ENCODE measurements at places on chromosomes 3 and 15. TPM values are rescaled to one million over a fixed set of nuclear protein-coding genes. Genes with fewer than 3 reads are reported as not detected.

- ATAC-seq = no peak
Measured at GRCh38 chr15:75195766-75196241, 5.9 kb upstream of the C15orf39 start.

- ATAC-seq = no peak
Measured at GRCh38 chr3:55491296-55491816, 4.2 kb upstream of the WNT5A start.

DNA sequence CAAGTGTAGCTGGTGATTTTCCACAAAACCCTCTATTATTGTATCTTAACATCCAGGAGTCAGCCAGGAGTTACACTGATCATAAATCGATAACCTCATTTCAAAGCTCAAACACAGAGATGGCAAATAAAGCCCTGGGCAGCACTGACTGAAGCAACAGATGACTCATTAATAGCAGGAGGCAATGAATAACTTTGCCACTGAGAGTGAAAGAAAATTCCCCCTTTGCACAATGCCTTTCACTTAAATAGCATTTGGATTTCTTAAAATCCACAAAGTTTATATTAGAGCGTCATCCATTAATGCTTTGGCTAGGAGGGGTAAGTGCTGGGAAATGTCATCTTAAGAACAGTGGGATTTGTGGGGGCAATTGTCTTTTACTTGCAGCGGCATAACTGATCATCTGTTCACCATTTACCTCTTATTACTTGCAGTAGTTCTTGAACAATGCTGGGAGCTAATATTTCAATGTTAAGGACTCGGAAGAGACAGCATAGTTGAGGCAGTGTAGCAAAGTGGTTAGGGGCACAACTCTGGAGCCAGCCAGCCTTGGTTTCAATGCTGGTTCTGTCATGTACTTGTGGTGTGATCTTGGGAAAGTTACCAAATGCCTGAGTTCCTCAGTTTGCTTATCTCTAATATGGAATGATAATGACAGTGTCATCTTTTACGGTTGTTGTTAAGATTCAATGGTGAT is 630.4 kb upstream of the TBL1XR1 start:
- ATAC-seq = peak; percentile 72

DNA sequence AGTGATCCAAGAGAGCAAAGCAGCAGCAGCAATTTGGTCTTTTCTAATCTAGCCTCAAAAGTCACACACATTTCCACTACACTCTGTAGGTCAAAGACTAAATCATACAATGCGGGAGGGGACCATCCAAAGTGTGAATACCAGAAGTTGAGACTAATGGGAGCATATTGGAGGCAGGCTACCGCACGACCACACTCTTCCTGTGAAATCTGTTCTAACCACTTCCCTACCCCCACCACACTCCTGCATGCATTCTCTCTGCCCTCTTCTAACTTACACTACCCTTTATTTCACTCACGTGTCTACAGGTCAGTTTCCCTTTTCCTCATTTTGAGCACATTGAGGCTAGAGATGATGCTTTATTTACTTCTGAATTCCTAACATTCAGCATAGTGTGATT is 23.7 kb upstream of the PRTG start:
- ATAC-seq = no peak

DNA sequence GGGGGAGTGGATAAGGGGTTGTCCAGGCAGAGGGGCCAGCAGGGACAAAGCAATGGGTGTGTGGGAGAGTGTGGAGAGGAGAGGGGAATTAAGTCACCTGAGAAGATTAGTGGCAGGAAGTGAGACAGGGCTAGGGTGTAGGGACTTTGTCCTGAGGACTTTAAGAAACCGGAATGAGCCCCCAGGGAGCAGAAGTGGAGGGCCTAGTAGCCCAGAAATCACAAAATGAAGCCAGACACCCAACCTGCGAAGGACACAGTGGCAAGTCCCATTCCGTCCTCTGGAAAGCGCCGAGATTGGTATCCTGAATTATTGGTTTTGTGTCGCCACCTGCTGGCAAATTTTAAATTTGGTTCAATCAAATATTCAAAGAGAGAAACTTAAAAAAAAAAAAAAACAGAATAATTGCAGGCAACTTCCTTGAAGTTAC is 78.0 kb upstream of the SLC25A36 start:
- peak; percentile 53 for ATAC-seq

- ATAC-seq = no peak
Measured at GRCh38 chr15:38768970-38769369, 204.4 kb upstream of the RASGRP1 start.

GRCh38 chr15:97903971-97904572 is 56.4 kb upstream of the ARRDC4 start:
- peak; percentile 77 for ATAC-seq

GRCh38 chr3:14274999-14275961 is 96.7 kb downstream of the LSM3 start:
- no peak for ATAC-seq

DNA sequence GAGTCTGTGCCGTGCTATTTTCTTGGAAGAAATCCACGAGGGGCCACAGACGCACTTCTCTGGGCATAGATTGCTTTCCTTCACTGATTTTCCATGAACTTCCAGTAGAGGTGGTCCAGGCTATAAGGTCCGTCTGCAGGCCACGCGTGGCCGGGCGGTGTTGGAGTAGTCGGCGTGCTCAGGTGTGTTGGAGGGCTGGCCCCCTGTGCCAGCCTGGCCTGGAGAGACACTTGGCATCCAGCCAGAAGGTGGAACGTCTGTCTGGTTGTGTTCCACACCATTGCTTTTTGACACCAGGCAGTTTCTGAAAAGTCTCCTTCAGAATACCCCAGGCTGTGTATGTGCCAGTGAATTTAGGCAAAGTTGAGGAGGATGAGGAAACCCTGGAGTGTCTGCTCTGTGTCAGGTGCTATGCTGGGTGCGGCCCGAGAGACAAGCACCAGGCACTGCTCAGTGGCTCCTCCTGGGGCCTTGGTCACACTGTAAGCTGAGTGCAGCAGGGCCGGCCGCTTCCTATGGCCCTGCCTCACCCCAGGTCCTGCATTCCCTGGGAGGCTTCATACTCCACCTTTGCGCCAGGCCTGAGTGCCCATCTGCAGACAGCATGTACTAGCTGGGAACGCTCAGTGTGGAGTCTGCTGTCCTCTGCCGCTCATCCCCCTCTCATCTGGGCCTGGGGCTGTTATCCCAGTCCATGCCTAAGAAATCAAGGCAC is 52.1 kb upstream of the TAMM41 start:
- ATAC-seq = no peak

- ATAC-seq = no peak
Measured at GRCh38 chr3:31014317-31015040, 120.0 kb upstream of the GADL1 start.

DNA sequence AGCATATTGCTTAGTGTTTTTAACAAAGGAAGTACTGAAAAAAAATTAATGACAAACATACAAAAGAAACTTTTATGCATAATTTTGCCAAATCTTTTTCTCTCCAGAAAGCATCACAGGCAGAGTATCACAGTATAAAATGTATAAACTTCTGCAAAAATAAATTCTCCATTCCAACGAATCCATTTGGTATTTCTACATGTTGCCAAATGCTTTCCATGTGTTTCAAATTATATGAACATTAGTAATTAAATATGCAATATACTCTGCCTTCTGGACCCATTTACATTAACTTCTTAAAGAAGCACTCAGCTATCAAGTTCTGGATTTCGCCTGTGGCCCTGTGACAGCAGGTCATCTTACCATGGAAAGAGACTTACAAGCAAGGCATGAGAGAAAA is 189.1 kb upstream of the ALCAM start:
- no peak for ATAC-seq

- ATAC-seq = no peak
Measured at GRCh38 chr15:29100486-29101000, 169.1 kb downstream of the NSMCE3 start.

DNA sequence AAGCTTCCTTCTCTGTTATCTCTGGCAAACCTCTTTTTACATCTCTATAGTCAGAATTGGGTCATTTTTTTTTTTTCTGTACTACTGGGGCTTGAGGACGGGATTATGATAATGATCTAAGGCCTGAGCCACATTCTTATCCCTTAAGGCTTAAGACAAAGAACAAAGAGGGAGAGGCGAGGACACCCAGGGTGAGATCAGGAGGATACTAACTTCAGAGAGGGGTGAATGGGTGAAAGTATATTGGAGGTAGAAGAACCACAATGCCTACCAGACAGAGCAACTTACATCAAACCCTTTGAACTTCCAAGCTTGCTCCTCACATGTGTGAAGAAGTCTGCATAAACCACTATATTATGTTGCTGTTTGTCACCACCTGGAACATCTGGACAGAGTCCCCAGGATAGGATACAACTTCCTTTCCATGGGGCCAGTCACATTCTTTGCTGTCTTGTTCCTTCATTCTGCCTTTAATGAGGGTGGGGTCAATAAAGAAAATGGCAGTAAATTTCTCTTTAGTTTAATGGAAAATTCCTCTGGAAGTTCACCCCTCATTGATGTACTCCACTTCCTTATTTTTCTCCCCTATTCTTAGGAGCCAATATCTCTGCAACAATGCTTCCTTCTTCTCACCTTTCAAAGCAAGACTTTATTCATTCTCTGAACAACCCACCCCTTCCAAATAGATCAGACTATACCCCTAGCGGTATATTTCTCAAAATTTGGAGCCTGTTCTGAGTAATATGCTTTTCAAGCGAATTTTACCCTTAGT is 9.1 kb upstream of the PDCD6IP start:
- no peak for ATAC-seq

- ATAC-seq = no peak
Measured at GRCh38 chr3:141493184-141493583, 6.4 kb downstream of the RASA2 start.

DNA sequence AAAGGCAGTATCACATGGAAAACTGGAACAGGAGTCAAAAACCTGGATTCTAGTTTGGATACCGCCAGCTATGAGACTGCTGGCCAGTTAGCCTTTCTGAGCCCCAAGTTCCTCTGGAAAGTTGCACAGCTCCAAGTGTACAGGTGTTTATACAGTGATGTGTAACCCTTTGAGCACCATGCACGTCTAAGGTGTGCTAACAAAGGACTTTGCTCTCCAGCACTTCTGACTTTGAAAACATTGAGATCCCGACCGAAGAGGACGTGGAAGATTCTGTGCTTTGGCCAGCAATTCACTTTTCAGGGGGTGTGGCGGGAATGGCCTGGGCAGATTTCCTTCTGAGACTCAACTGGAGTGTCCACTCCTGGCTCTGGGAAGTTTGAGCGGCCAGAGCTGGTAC is 45.8 kb upstream of the UMPS start:
- ATAC-seq = no peak

GRCh38 chr3:87335931-87336330 is 59.5 kb upstream of the POU1F1 start:
- ATAC-seq = no peak

GRCh38 chr15:60871152-60871551 is 357.9 kb downstream of the RORA start:
- no peak for ATAC-seq

- no peak for ATAC-seq
Measured at GRCh38 chr15:100234158-100235029, 107.4 kb downstream of the ADAMTS17 start.

DNA sequence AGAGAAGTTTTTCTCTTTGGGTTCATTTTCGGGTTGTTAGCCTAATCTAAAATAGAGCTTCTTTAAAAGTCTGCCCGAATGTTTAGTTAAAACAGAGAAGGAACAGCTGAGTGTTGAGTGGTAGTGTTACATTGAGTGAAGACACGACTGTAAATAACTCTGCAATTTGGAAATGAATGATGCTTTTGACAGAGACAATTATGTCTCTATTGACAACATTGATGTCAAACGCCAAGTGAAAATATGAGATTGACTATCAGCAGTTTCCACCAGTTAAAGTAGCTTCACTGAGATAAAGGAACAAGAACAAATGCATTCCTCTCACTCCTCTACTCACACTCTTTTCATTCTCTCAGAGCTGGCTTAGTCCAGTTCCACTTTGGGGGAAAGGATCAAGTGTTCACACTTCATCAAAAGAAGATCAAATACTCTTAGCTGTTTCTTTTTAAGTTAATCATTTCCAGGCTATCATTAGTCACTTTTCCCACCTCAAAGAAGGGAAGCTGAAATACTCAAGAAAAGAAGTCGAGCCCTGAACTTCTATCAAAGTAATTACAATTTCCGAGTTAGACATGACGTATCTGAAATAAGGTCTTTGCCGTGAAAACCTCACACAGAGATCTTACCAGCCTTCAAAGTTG is 399.1 kb upstream of the DPH6 start:
- no peak for ATAC-seq

- no peak for ATAC-seq
Measured at GRCh38 chr15:31367730-31368344, 41.2 kb downstream of the KLF13 start.

- ATAC-seq = no peak
Measured at GRCh38 chr3:186938716-186939115, 8.4 kb downstream of the ST6GAL1 start.

DNA sequence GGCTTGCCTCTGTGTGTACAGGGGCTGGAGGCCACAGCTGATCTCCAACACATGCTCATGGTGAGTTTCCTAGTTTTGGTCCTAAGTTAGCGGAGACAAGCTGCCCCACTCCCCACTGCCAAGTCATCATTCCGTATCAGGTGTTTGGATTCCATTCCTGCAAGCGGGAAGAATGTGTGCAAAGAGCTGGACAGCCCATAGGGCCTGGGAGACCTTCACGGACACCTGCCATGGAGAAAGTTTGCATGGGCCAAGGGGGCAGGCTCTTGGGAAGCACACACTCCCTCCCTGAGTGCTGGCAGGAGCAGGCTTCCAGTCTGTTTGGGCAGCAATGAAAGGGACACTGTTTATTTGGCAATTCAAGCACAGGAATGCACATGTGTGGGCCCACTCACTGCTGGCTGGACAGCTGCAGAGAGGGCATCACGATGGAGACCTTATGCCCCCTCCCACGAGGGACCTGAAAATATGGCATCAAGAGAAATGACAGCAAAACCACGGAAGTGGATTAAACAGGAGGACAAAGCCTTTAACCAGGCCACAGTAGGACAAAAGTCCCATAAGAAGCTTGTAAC is 149.7 kb downstream of the KLF13 start:
- ATAC-seq = no peak

- ATAC-seq = no peak
Measured at GRCh38 chr15:74156678-74157411, 16.7 kb upstream of the ISLR start.

DNA sequence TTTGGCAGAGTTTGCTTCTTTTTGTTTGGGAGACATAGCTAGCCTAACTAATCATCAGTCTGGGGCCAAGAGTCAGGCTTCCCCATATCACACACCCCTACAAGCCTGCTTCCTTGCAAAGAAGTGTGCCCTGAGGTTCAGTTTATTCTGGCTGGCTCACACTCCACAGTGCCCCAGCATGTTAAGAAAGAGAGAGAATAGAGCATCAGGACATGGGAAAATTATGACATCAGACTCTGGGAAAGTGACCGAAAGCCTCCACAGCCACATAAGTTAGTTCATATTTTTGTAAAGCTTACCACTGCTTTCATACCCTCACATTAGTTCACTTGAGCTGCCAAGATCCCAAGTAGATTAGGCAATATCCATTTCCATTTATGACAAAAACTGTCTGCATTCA is 63.0 kb upstream of the CFAP161 start:
- ATAC-seq = no peak

Gene EPHA6
- 1.1 TPM for total RNA-seq

Gene LIPC
- not detected for total RNA-seq

Gene SLC9C1
- total RNA-seq = not detected

Gene LARP6
- total RNA-seq = 1.4 TPM

Gene ROPN1
- not detected for total RNA-seq

Gene ALPK3
- total RNA-seq = 5.5 TPM

Gene RASL12
- total RNA-seq = 1.5 TPM

Gene CLDN18
- total RNA-seq = not detected

Gene ANKRD34C
- not detected for total RNA-seq

Gene ZNF80
- total RNA-seq = not detected

Gene PLSCR2
- total RNA-seq = 0.12 TPM

Gene IQCF5
- not detected for total RNA-seq
